BJ (cell line): ENCODE measurements at places on chromosomes 4 and X. TPM values are rescaled to one million over a fixed set of nuclear protein-coding genes. Genes with fewer than 3 reads are reported as not detected.

DNA sequence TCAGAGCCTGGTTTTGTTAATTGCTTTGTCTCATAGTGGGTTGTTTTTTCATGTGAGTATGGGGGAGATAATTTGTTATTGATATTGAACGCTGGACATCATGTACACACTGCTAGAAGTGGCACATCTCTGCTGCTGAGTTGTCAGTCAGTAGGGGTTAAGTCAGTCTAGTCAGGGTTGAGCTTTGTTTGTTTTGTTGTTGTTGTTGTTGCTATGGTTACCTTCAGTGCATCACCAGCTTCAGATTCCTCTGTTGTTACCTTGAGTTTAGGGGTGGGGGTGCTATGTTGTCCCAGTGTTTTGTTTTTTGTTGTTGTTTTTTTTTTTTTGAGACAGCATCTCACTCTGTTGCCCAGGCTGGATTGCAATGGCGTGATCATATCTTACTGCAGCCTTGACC is 9.9 kb downstream of the YIPF6 start:
- no peak for DNase-seq

DNA sequence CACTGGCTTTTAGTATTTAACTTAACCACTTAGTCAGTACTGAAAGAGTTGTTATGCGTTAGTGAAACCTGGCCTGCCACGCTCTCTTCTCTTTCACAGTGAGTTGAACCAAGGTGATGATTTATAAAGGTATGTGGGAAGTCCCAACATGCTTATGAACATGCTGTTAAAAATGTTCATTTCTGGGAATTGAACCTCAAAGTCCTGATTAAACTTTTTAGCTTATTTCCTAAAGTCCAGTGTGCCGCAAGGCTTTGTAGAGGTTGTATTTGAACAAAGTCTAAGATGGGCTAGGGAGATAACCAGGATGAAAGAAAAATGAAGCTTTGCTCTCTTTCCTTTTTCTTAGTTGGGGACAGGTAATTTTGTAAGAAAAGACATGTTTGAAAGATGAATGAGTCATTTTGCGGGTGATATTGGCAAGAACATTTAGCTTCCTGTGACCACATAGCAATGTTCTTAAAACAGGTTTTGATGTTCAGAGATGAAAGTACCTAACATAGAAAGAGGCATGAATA is 270.3 kb downstream of the DTHD1 start:
- DNase-seq, result no peak

Gene AFM
- not detected in 2 replicates for polyA plus RNA-seq

Gene ZDHHC15
- polyA plus RNA-seq, result not detected in 2 replicates

Gene CNGA1
- 0.04 TPM in 1 of 2 replicates, not detected in the other for polyA plus RNA-seq

GRCh38 chr4:80093563-80093962 is 20.5 kb upstream of the ANTXR2 start:
- DNase-seq, result no peak

DNA sequence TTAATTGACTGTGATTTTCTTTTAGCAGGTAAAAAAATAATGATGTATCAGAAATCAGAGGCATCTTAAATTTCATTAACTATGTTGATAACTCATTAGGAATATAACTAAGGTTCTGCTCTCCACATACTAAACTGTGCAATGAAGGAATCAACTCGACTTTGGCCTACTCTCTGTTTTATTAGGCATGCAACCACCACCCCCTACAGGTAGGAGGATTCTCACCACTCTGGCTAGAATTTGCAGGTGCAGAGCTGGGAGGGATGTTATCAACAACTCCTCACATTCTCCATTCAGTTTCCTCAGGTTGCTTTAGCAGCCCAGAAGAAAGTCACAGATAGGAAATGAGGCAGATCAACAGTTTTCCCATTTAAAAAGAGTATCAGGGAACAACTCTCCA is 160.1 kb downstream of the COX18 start:
- DNase-seq, result no peak

Gene LNX1
- polyA plus RNA-seq, result 0.09 and 0.29 TPM in 2 replicates

GRCh38 chr4:6687947-6688878 is 5.5 kb upstream of the S100P start:
- DNase-seq, result no peak

GRCh38 chr4:177441061-177441802 is 1.0 kb downstream of the AGA start:
- no peak for DNase-seq

DNA sequence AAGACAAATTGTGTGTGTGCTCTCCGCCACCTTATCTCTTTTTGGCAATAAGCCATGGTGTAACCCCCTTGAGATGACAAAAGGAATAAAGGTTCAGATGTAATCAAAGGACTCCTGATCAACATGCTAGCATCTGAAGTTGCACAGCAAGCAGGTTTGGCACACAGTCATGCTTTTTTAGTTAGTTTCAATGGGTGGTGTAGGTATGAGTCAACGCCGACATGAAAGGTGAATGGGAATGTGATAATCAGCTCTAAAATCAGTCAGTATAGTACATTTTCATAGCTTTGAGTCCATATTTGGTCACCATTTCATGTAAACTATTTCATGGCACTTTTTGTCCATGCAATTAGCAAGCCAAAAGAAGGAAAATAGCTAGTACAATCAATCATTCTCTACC is 50.4 kb upstream of the ETNPPL start:
- DNase-seq, result no peak

- no peak for DNase-seq
These were observed 378.9 kb downstream of the SMARCA1 start for GRCh38 chrX:129144172-129145038.

Gene SPARCL1
- not detected in 2 replicates for polyA plus RNA-seq

- no peak for DNase-seq
These were observed 166.0 kb downstream of the ANTXR2 start for GRCh38 chr4:79907001-79907400.

DNA sequence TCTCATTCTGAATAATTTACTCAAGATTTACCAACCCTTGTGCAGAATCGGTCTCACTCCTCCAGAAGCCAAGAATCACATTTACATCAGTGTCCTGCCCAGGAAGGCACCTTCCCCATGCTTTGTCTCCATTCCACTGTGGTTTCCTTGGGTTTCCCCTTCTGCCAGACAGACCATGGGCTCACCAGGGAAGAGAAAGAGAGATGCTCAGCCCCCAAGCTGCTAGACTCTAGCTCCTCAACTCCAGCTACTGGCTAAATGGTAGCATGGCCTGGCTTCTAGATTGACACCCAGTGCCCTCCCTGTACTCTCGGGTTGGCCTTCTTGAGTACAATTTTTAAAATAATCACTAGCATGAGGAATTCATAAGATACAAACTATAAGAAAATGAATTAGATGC is 12.9 kb downstream of the TLR10 start:
- DNase-seq, result no peak

- no peak for DNase-seq
These were observed 169.8 kb downstream of the CLCN4 start for GRCh38 chrX:10326578-10326977.

Gene CPE
- 0.33 and 0.44 TPM in 2 replicates for polyA plus RNA-seq

GRCh38 chr4:68864438-68865187 is 48.8 kb downstream of the UGT2B10 start:
- no peak for DNase-seq

Gene AWAT2
- polyA plus RNA-seq, result not detected in 2 replicates

GRCh38 chr4:40811956-40812355 is 62.2 kb downstream of the NSUN7 start:
- no peak for DNase-seq

- DNase-seq, result no peak
These were observed 137.2 kb upstream of the WDR1 start for GRCh38 chr4:10253765-10254164.

GRCh38 chr4:53122280-53123116 is 243.4 kb downstream of the SCFD2 start:
- DNase-seq, result no peak

Gene FAM9B
- polyA plus RNA-seq, result not detected in 2 replicates

Gene MAGEA2B
- not detected in 2 replicates for polyA plus RNA-seq

Gene ARHGAP6
- polyA plus RNA-seq, result 1.0 and 1.3 TPM in 2 replicates

Gene OFD1
- polyA plus RNA-seq, result 4.9 and 6.6 TPM in 2 replicates

GRCh38 chr4:53558065-53558801 is 33.1 kb downstream of the LNX1 start:
- no peak for DNase-seq

DNA sequence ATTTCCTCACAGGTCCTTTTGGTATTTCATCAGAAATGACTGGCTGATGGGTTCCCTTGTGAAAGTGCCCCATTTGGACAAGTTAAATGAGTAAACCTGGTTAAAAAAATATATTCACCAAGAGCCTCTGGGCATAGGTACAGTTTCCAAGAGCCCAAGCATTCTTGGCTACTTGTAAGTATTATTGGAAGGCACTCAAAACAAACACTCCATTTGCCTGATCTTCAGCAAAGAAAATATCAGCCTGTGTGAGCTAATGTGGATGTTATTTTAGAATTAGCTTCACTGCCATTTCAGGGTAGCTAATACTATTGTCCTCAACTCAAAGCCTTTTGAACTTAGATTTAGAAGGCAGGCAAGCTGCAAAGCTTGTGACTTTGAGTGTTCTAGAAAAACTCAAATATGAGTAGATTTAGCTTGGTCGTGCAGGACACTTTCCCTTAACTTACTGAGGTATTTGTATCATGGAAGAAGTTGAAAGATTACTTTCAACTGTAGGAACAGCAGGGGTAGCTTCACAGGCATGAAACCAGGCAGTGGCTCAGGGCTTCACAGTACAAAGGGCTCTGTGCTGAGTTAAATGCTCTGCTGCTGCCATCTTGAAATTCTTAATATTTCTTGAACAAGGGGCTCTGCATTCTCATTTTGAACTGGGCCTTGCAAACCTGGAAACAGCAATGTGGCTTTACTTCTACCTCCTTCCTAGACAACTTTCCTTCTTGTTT is 177.2 kb downstream of the AMELX start:
- peak; percentile 66 for DNase-seq

DNA sequence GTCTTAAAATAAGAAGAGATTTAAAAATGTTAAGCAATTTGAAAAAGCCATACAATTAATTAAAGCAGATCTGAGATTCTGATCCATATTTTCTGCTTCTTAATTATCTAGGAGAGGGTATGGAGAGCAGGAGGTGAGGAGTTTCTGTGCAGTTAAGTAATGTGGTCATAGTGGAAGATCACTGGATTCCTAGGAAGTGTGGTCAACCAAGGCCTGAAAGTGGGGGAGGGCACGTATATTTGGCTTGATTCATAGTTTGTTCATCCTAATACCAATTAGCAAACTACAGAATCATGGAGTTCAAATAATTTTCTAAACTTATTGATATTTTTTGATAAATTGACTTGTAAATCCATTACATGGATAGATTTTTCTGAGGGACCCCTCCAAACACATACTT is 768.3 kb downstream of the RAPGEF2 start:
- no peak for DNase-seq

DNA sequence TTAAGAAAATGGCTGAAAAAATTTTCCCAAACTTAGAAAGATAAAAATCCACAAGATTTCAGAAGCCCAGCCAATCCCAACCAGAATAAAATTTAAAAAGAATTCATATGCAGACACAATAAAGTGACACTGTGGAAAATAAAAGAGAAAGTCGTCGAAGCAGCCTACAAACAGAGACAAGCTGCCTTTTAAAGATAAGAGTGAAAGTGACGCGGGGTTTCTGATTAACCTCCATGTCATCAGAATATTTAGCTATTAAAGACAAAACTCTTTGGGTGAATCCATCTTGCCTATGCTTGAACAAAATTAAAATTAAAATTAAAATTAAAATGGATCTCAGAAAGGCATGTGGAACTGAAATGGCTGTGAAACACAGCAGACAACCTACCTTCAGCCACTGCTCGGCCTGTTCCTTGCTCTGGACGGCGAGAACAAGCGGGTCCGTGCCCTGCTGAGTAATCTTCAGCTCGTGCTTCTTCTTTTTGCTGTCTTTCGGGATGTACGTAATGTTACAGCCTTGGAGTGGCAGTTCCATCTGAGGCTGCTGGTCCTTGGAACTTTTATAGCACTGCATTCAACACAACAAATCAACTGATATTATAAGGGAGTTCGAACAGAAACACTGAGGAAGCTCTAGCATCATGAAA is 101.4 kb downstream of the AFAP1 start:
- no peak for DNase-seq

DNA sequence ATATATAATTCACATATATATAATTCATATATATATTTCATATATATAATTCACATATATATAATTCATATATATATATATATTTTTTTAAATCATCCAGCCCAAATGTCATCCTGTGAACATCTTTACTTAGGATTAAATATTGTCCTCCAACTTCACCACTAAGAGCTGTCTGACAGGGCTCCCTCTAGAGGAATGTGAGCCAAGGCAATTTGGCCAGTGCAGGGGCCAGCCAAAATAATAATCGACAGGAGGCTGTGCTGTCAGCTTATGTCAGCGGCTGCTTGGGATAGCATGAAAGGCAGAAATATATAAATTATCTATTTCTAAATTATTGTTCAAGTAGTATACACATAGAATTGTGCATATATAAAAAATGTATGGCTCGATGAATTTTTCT is 29.5 kb downstream of the EGFL6 start:
- no peak for DNase-seq

DNA sequence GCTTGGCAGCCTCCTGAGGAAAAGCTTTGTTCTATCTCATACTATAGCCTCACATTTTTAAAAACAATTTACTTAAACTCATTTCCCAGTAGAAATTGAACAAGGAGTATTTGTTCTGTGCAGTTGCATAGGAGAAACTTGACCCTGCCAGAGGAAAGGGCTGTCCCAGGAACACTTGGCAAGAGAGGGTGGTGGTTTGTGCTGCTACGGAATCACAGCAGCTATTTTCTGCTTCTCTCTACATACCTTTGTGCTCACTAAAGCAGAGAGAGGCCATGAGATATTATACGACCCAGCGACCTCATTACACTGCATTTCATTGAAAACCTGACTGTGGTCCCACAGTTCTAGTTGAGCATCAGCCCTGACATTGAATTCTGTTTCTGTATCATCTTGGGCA is 83.1 kb upstream of the LANCL3 start:
- no peak for DNase-seq

DNA sequence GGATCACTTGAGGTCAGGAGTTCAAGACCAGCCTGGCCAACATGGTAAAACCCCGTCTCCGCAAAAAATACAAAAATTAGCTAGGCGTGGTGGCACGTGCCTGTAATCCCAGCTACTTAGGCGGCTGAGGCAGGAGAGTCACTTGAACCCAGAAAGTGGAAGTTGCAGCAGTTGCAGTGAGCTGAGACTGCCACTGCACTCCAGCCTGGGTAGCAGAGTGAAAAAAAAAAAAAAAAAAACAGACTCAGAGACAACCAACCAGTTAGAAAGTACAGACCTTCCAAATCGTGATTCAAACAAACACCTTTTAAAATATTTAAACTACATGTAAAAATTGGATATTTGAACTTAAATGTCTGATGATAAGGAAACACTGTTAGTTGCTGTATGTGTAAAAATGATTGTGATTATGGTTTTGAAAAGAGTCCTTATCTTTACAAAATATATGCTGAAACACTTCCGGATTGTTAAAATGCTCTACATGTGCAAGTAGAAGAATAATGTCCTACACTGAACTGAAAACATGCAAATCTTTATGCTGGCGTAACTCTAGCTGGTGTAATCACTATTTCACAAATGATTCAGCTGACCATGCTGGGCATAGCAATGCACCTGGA is 37.8 kb downstream of the SH3KBP1 start:
- DNase-seq, result no peak

GRCh38 chr4:2871911-2872310 is 28.3 kb downstream of the ADD1 start:
- DNase-seq, result no peak

GRCh38 chr4:62408454-62408853 is 1208.3 kb downstream of the ADGRL3 start:
- no peak for DNase-seq

Gene SPANXN4
- polyA plus RNA-seq, result not detected in 2 replicates
